ENCODE measurements at places on chromosomes 4 and X.

DNA sequence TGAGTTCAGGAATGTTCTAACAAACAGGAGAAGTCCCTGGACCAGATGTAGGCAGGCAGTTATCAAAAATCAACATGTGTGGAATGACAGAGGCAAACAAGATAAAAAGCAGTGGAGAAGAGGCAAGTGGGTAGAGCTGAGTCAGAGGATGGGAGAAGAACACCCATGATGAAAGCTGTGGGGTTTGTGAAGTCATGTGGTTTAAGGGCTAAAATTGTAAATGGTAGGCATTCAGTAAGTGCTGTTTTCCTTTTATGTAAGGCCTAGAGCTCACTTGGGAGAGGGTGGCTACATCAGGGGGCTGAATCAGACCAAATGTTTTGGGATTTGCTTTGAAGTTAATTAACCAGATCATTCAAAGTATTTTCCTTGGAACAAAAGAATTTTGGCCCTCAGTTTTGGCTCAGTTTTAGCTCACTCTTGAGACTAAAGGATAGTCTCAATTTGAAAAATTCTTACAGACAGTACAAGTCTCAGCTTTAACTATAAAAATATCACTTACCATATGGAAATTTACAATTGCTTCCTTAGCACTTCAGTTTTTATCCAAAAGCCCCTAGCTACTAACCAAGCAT, 114.5 kb upstream of the PCDH7 start:
- peak; percentile 20 for DNase-seq

GRCh38 chrX:87878926-87879325, 361.3 kb downstream of the KLHL4 start:
- no peak for DNase-seq

DNA sequence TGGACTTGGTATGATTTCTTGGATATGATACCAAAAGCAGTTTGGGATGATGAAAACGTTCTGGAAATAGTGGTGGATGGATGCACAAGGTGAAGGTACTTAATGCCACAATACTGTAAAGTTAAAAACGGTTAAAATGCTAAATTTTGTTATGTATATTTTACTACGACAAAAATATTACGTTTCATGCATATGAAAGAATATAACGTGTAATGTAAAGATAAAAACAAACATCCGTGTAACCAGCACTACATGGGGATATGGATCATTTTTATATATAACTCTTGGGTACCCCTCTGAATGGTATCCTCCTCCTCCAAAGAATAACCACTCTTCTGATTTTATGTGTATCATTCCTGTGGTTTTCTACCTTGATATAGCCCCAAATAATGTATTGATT, 862 bp upstream of the CENPU start:
- DNase-seq: no peak

DNA sequence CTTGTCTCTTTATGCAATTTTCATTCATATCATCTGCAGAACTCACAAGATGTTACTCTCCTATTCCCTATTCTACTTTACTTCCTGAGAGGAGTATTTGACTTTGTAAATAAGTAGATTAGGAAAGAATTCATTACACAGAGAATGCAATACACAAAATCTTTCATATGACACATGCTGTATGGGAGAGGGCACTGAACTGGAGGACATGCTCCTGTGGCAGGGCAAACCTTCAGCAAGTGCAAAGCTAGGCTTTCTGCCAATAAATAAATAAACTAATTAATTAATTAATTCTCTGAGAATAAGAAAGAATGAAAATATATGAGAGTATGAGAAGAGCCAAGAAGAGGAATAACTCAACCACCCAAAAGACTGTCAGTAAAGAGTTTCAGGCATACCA, 33.9 kb downstream of the THAP9 start:
- no peak for DNase-seq

DNA sequence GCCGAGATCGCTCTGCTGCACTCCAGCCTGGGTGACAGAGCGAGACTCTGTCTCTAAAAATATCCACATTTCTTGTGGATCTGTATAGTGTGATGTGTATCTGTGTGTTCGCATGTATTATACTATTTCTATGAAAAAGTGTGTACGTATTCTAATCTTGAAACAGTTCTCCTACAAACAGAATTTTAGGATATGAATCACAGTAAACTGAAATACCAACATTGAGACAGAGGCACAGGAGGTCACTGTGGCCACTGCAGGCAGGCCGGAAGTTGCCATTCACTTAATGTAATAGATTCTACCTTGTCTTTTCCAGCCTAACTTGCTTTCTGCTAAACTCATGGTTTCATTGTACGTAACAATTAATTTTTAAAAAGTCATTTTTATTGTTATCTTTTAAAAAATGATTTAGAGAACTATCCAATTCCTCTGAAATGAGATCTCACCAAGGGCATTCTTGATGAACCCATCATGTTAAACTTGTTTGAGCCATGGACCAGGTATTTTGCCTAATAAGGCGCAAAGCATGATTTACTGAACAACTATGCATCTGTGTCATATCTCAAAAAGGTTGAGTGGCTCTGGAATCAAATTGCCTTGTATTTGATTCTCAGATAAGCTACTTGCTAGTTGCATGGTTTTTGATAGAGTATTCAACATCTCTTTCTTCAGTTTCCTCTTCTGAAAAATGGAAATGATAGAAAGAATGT, 154.9 kb upstream of the GYPA start:
- DNase-seq: peak; percentile 38

DNA sequence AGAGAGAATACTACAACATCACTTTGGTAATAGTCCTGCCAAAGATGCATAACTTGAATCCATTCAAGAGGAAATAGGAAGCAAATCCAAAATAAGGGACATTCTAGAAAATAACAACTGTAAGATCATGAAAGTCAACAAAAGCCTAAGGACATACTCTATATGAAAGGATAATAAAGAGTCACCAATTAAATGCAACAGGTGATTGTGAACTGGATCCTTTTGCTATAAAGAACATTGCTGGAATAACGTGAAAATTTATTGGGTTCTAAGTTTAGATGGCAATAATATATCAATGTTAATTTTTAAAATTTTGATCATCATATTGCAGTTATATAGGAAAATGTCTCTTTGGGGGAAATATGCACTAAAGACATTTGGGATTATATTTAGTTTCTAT, 20.0 kb downstream of the BEX4 start:
- DNase-seq: no peak

DNA sequence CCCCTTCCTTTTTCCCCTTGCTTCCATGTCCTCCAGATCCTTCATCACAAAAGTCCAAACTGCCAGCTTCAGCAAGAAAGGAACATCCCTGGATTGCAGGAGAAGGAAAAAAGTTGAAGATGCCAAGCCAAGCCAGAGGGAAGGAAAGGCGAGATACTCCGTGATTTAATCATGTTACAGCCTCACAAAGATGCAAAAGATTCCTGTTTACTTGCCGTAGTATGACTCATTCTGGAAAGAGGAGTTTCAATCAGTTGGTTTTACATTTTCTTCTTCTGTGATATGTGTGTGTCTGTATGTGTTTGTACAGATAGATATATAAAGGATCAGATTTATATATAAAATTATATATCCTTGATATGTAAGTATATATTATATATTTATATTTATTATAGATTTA, 69.3 kb downstream of the BTC start:
- DNase-seq: no peak

DNA sequence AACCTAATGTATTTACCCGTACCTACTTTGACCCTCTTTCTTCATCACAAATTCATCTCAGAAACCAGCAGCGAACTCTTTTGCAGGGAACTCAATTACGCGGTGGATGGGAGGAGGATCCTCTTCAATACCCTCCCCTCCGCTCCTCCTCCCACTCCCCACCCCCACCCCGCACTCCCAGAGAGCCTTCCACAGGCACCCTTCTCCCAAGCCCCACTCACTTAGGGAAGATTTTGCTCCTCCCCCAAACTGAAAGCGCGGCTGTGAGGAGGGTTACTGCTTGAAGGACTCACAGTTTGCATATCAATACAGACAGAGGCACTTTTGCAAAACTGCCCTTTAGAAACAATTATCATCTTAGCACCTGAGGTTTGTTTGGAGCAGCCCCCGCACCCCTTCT, 960 bp upstream of the IL1RAPL1 start:
- peak; percentile 25 for DNase-seq

- DNase-seq: no peak
Measured at GRCh38 chr4:174882317-174882992, 35.7 kb upstream of the ADAM29 start.

DNA sequence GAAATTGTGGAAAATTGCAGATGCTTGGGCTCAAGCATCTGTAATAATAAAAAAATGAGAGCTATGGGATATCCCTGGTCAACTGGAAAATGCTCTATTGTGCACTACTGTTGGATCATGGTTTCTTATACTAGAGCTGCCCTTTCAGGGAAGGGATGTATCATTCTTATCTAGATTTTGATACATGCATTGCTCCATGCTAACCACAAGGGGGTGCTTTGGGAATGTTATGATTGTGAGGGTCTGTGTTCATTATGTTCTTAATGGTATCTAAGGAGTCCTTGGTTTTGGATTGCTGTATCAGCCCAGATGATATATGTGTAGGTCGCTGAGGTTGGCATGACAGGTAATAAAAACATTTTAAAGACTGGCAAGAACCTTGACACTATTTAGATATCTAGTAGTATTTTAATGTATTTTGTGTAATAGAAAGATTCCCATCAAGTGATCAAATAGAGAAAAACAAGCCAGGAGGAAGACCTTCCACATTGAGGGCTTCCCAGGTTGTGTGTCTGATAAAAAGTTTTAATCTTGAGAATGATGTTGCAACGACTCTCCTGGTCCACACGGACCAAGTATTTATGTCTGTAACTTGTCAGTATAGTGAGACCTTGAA, 49.2 kb upstream of the TLR2 start:
- DNase-seq: peak; percentile 34

- no peak for DNase-seq
Measured at GRCh38 chrX:96722781-96723180, 38.1 kb downstream of the DIAPH2 start.

- no peak for DNase-seq
Measured at GRCh38 chr4:152464030-152464823, 71.7 kb downstream of the FBXW7 start.

DNA sequence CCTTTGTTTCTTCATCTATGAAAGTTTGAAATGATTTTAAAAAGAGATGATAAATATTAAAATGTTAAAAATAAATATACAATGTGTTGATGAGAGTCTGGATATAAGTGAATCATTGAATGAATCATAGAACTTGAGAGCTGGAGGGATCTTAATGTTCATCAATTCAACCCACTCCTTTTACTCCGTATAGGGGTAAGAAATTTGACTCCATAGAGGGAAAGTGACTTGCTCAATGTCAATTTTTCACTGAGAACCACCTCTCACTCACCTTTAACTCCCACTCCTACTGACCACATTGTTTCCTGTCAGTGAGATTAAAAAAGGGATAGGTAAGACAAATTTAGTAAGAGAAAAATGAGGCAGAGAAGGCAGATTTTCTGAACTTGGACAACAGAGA, 557.2 kb upstream of the GRIA3 start:
- peak; percentile 13 for DNase-seq

- DNase-seq: peak; percentile 28
Measured at GRCh38 chrX:153226344-153227185, 47.5 kb downstream of the MAGEA1 start.

GRCh38 chr4:94399721-94400120, 52.0 kb upstream of the PDLIM5 start:
- DNase-seq: no peak

GRCh38 chrX:10103023-10103422, 53.8 kb upstream of the CLCN4 start:
- DNase-seq: peak; percentile 86

GRCh38 chrX:55716937-55717336, 612 bp upstream of the RRAGB start:
- no peak for DNase-seq

- no peak for DNase-seq
Measured at GRCh38 chrX:41686788-41687187, 2.0 kb upstream of the GPR34 start.

DNA sequence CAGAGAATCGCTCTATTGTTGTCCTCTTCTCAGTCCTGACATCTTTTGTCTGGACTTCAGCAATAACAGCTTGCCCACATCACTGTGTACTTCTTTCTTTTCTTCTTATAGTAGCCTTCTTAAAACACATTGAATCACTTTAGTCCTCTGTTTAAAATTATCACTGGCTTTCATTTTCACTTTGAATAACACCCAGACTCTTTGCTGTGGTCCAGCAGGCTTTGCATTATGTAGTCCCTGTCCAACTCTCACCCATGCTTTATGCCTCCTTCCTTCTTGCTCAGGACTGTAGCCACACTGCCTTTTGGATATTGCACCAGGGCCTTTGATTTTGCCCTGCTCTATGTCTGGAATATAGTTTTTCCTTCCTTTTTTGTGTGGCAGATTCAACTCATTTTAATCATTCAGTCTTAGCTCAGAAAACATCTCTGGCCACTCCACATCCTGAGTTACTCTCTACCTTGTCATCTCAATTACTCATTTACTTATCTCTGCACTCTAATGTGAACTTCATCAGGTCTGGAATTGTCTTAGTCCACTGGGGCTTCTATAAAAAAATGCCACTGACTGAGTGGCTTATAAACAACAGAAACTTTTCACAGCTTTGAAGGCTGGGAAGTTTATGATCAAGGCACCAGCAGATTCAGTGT, 168.2 kb downstream of the C4orf33 start:
- DNase-seq: no peak

- DNase-seq: no peak
Measured at GRCh38 chr4:145481942-145482208, 222 bp downstream of the SMAD1 start.

DNA sequence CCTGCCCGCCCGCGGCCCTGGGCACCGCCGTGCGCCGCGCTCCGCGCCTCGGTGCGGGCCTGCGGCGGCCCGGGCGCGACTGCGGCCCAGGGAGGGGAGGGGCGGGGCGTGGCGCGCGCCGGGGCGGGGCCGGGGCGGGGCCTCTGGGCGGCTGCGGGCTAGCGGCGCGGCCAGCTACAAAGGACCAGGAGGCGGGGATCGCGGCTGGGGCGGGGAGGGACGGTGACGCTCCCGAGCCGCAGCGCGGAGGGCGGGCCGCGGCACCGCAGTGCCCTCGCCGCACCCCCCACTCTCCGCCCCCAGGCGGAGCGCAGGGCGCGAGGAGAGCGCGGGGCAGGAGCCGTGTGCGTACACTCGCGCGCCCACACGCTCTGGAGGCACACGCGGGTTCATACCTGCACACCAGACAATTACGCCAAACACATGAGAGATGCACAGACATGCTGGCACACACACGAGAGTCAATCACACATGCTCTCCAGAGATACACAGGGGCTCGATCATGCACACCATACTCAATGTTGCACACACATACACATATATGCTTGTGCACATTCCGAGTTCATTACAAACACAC, at the start of gene CRMP1:
Gene CRMP1 (minus strand): TSS at position 83 of the 577 bp plus-strand sequence. CDS start 117 bp downstream, outside the sequence.
- DNase-seq: peak; percentile 17

- DNase-seq: no peak
Measured at GRCh38 chrX:113058634-113059033, 218.0 kb upstream of the AMOT start.

Data from fibroblast of skin of back (primary cell).